Activated CD4-positive, CD25-positive, alpha-beta regulatory T cell treated with anti-CD3 and anti-CD28 coated beads, Interleukin-2, amount 50 U/mL, for 72 hours (primary cell): ENCODE measurements at places on chromosomes 7 and 10.

- no peak for DNase-seq
Observed at GRCh38 chr10:75762431-75762802, 331.0 kb downstream of the LRMDA start.

DNA sequence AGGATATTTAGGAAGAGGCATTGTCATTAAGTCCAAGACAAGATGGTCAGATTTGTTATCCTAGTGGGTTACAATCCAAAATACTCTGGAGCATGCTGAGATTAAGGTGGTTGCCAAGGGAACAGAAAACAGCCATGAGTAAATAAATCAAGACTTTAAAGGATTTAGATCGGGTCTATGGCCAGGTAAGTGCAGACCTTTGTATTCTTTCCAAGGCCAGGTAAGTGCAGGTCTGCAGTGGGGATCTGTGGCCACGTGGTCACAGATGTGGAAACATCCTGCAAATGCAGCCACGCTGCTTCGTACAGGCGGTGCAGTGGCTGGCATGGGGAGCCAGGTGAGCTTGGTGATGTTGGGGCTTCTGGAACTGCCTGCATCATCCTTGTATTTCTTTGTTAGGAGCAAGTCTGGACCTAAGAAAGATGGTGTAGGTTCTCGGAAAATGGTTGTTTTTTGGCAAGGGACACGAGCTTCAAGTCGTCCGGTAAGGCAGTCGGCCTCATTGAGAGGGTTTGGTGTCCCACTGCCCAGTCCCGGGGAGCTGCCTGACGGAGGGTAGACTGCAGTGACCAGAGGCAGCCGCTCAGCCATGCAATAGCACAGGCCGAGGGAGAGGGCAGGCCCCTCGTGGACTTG lies 21.8 kb downstream of the ZNF775 start:
- peak; percentile 12 for DNase-seq

- DNase-seq, result no peak
Observed at GRCh38 chr7:67344481-67345193, 348.0 kb downstream of the TYW1 start.

DNA sequence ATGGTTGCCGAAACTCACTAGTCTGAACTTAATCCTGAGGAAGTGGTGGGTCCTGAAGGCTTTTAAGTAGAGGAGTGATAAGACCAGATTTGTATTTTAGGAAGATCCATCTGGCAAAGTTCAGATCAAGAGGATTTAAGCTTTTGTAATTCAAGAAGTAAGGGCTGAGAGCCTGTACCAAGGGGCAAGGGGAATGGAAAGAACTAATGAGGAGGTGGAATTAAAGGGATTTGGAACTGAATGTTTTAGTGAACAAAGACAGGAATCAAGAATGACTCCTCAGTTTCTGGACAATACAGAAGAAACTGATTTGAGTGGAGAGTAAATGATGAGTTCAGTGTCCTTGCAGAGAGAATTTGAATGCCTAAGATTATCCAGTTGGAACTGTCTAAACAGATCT lies 249.0 kb downstream of the C7orf25 start:
- DNase-seq, result no peak

GRCh38 chr10:49357910-49358309 lies 38.0 kb downstream of the DRGX start:
- no peak for DNase-seq

- DNase-seq, result no peak
Observed at GRCh38 chr7:135799881-135800280, 51.3 kb upstream of the FAM180A start.

DNA sequence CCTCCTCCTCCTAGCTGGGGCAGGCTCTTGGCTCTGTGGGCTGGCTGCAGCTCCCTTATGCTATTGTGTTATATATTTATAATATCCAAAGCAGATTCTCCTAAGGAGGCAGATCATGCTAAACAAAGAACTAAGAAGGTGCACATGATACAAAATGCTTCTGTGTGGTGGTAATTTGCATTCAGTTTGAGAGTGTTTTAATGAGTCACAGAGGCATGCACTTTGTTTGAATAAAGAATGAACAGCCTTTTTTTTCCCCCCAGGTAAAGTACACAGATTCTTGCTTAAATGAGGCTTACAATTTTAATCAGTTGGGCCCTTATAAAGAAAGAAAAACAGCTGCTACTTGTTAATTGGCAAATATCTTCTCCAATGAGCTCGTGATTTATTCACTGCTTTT lies 95.0 kb downstream of the FANK1 start:
- DNase-seq, result no peak

- DNase-seq, result no peak
Observed at GRCh38 chr7:141468341-141468740, 82.9 kb upstream of the AGK start.

GRCh38 chr7:130458257-130458656 lies 17.4 kb upstream of the CEP41 start:
- no peak for DNase-seq

DNA sequence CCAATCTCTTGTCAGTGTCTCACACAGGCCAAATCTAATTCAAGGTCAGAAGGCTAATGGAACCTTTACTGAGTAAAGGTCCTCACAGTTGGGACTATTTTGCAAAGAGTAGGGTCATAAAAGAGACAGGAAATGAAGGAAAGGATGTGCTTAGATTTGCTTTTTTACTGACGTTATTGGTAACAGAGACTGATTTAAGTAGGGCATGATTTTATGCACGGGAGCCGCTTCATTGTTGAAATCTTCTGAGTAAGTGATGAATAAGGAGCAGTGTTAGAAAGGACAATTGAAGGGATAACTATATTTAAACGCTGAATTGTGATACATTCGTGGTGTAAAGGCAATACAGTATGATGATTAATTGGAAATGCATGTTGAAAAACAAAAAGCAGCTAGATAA lies 261.5 kb downstream of the MALRD1 start:
- DNase-seq, result no peak

DNA sequence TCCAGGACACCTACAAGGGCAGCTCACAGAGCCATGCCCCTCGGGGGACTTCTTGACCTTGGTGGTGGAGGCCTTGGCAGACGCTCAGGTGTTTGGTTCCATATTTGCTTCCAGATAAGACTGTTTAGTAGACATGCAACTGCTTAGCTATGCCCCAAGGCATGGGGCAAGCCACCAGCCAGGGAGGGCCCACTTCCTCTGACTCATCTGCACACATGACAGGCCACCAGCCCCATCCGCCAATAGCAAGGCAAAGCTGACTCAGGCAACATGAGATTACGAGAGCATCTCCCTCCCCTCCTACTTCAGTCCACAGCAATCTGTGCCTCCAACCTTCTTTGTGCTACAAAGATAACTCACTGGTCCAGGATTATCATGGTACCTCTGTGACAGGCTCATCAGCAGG lies 54.9 kb downstream of the KCNMA1 start:
- DNase-seq, result no peak

DNA sequence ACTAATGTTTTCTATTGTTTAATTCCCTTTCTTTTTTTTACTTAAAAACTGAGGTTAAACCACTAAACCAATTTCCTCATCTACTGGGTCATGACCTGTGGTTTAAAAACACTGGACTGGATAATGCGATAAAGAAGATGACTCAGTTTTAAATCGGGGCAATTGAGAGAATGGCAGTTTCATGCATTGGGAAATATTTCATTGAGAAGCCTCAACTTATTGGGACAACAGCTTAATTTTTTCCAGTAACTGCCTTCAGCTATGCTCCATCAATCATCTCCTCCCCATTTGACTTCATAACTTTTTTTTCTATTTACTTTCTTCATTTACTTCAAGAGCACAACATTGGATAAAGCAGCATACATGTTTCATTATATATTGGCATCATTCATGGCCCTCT lies 61.8 kb upstream of the MET start:
- no peak for DNase-seq

- no peak for DNase-seq
Observed at GRCh38 chr7:20075992-20076820, 141.0 kb downstream of the MACC1 start.

DNA sequence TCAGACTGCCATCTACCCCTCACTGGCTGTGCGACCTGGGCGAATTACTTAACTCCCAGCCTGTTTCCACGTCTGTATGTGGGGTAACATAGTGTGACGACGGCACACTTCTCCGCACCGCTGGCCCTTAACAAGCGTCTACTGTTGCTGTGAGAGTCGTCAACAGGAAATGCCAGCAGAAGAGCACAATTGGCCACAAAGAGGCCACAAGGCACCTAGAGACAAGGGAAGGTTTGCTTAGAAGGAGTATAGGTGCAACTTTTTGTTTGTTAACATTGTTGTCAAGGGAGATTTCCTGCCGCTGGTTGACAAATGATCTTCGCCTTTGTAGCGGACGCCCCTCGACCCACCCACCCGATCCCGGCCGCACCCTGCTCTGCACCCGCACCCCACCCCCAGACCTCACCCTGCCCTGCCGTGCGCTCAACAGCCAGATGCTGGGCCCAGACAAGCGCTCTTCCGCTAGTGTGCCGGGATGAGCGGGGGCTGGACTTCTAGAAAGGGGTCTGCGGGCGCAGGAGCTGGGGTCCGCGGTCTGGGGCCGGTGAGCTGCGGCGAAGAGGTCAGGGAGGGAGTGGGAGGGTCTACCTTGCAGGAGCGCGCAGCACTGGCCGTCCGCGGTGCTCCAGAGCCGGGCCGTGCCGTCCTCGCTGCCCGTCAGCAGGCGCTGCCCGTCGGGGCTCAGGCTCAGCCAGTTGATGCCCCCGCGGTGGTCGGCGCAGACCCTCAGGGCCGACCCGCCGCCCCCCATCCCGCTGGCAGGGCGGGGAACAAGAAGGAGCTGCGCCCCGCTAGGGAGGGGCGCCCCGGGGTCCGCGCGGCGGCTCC lies 785 bp downstream of the WDR86 start:
- DNase-seq, result no peak

DNA sequence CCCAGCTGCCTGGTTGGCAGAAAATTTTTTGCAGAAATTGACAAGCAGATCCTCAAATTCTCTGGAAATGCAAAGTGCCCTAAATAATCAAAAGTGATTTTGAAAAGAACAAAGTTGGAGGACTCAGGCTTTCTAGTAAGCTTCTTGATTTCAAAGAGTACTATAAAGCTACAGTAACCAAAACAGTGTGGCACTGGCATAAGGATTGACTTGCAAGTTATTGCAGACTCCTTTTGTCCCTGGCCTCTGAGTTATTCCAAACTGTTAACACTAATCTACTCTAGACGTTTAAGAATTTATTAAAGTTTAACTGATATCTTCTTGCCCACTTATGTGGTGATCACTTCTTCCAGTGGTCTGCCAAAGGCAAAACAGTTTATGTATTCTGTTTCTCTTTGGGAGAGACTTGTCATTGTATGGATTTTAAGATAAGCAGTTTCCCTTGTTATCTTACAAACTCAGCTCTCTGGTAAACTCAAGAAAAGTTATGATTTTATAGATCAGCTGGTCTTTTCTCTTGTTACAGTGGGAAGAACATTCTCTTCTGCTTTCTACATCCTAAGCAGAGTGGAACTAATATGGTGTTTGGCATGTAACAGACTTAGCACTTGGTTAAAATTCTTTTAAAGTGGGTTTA lies 41.4 kb downstream of the LOXL4 start:
- DNase-seq, result no peak

DNA sequence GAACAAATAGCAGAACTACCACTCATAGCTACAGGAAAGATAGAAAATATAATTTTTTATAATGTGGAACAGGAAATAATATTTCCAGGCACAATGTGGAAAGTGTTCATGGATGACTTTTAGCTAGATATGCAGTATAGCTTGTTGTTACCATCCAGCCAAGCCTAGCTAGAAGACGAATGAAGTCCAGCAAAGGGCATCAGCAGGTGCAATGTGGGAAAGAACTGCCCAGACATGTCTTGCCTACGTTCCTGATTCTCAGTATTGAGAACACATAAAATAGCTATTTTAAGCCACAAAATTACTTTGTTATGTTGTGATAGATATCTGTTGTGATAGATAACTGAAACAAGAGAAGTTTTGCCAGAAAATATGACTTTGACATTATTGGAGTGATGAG lies 1690.0 kb upstream of the LRRTM3 start:
- no peak for DNase-seq

- DNase-seq, result no peak
Observed at GRCh38 chr10:35607475-35608327, 2.6 kb downstream of the GJD4 start.

DNA sequence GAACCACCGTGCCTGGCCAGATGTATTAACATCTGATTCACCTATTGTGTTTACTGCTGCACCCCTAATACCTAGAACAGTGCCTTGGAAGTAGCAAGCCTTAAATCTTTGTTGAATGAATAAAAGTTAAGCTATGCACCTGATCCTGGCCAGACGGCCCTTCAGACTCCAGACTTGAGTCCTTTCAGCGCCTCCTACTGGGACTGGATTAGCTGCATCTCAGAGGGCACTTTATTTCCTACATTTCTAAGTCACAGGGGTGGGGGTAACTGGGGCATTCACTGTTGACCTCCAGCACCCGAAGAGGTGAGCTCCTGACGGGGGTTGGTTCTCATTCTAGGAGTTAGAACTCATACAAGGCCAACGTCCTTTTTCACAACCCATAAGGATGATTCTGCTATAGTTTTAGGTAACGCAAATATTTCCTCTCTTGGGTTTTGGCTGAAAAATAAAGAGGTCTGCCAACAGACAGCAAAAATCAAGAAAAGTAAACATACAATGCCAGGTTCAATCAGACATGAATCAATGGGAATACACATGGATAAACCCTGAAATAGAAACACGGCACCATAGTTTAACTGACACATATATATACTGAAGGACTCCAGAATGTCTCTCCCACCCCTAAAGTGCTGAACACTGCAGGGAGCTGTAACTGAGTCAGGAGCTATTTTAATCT lies 48.0 kb upstream of the DLG5 start:
- no peak for DNase-seq

DNA sequence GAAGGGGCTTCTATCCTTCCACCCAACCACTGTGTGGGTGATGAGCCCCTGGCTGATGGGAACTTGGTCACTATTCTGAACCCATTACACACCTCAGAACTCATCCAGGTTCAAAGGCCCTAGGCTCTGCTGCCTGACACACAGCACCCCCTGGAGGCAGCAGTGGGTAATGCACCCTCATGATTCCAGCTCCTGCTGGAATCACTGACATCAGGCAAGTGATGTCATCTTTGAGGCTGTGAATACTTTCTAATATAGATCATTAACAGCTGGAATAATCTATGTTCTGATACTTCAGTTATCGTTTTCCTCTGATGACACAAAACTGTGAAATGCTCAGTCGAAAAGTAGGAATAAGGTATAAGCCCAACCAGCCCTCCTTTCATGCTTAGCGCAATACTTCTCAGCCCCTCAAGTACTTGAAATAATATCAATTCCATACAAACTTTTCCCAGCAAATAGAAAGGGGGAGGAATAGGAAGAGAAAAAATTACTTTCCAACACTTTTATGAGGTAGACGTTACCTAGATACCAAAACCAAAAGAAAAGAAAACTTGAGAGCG lies 7.5 kb upstream of the RBP3 start:
- peak; percentile 78 for DNase-seq

GRCh38 chr10:22612318-22612717 lies 102.1 kb downstream of the PIP4K2A start:
- no peak for DNase-seq
